ENCODE measurements at places on chromosomes 6 and 20. TPM values are rescaled to one million over a fixed set of nuclear protein-coding genes. Genes with fewer than 3 reads are reported as not detected.
A peak's percentile ranks its signal among the peaks of the same experiment; 100 is the strongest.

PRR18 gene
- not detected for total RNA-seq

VWA7 gene
- total RNA-seq, result 4.7 TPM

GPSM3 gene
- 240 TPM for total RNA-seq

TMEM217 gene
- 0.75 TPM for total RNA-seq

GHRH gene
- total RNA-seq, result not detected

SLC17A9 gene
- total RNA-seq, result 23.8 TPM

BPI gene
- total RNA-seq, result not detected

C6orf163 gene
- total RNA-seq, result 2.3 TPM

DNA sequence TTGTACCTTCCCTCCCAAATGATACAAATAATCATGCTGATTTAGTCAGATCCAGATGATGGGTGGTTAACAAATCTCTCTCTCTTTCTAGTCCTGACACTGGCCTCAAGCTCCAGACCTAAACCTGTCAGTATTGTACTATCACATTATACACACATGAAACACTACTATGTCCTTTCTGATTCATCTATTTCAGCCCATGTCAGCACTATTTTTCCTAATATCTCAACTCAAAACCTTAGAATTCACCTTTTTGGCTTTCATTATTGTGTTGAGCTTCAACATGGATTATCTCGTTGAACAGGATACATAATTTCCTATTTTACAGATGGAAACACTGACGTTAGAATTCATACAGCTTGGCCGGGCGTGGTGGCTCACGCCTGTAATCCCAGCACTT lies 3.5 kb downstream of the PIGU start:
- H3K36me3 ChIP-seq, result no peaks in the 10 kb centered on the region
- H3K27me3 ChIP-seq, result no peaks in the 10 kb centered on the region
- no peak overlapping the region for H3K27ac ChIP-seq
- H3K4me1 ChIP-seq, result peaks cover 9% of the 10 kb centered on the region
- no peak overlapping the region for H3K4me3 ChIP-seq

DNA sequence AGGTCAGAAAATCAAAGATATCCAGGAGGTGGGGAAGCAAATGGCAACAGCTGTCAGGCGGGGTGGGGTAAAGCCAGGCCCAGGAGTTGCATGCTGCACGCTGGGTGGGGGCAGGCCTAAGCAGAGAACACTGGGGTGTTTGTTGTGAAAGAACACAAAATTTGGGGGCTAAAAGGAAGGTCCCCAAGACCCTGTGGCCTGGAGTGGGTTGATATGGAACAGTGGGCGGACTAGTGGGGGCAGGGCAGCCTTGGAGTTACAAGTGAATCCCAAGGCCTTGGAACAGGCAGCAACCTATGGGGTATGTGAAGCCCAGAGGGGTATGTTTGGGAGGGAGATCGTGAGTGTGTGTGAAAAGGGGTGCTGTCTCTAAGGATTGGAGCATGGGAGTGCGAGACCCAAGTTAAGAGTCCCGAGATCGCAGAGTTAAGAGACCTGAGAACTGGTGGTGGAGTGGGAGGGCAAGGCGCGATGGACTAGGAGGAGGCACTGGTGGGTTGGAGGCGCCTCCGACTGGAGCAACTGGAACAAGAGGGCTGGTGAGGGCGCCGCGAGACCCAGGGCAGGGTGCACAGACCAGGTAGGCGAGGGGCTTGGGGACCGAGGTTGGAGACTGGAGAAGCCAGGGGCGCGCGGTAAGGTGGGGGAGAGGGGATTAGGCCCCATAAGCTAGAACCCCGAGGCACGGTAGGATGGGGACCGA lies 658 bp downstream of the CUL7 start:
- peaks cover 22% of the 10 kb centered on the region for H3K4me1 ChIP-seq
- peaks cover 15% of the 10 kb centered on the region for H3K36me3 ChIP-seq
- H3K27me3 ChIP-seq, result no peaks in the 10 kb centered on the region
- no peak for DNase-seq
- peak overlapping the region; percentile 83 for H3K27ac ChIP-seq

GRCh38 chr20:31746068-31746878 lies 7.2 kb downstream of the TPX2 start:
- H3K4me3 ChIP-seq, result no peak overlapping the region
- H3K27me3 ChIP-seq, result no peaks in the 10 kb centered on the region
- H3K27ac ChIP-seq, result no peak overlapping the region
- H3K4me1 ChIP-seq, result no peaks in the 10 kb centered on the region
- H3K36me3 ChIP-seq, result no peaks in the 10 kb centered on the region

DNA sequence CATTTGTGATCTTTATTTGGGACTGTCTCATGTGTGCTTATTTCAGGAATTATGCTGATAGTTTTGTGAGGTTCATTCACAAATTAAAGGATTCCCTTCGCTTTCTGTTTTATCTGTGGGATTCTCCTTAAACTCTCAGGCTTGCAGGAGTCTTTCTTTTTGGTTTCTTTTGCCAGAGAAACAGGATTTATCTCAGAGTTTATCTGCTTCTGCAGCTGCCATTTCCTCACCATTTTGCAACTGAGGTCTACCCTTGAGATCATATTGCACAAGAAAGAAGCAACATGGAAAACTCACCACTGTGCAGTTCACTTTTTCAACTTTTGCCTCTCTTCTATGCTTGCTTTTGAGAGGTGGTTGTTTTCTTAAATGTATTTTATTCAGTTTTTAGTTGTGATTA lies 201.0 kb downstream of the PRL start:
- no peaks in the 10 kb centered on the region for H3K36me3 ChIP-seq
- H3K27me3 ChIP-seq, result no peaks in the 10 kb centered on the region
- no peak overlapping the region for H3K27ac ChIP-seq
- no peak overlapping the region for H3K4me3 ChIP-seq
- H3K4me1 ChIP-seq, result no peaks in the 10 kb centered on the region

DNA sequence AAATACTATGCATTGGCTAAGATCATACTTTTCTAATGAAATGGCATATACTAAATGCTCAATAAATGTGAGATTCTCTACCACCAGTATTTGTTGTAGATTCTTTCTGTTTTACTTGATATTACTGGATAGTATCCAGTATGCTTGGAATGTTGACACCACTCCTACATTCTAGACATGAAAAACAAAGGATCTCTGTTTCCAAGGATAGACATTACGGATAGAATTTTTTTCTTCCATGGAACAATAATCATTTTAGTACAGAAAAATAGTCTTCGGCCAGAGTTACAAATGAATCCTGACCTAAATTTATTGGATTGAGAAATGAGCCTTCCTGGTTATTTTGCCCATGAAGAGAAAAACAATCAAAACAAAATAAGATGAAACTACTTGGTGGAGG lies 258.2 kb upstream of the NT5E start:
- no peak overlapping the region for H3K27ac ChIP-seq
- H3K4me3 ChIP-seq, result no peak overlapping the region
- no peaks in the 10 kb centered on the region for H3K36me3 ChIP-seq
- no peaks in the 10 kb centered on the region for H3K27me3 ChIP-seq
- no peaks in the 10 kb centered on the region for H3K4me1 ChIP-seq
- no peak for DNase-seq

DNA sequence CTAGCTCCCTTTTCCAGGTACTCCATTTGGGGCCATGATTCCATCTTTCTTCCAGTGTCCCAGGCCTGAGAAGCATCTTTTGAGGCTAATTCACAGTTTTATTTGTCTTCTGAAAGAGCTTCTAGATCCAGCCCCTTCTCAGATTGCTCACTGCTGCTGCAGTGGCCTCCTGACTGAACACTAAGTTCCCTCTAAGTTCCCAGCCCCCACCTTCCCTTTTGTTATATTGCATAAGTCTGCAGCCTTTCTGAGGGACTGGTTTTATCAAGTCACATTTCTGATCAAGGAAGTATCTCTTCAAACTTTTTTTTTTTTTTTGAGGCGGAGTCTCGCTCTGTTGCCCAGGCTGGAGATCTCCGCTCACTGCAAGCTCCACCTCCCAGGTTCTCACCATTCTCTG lies 10.7 kb downstream of the MAPRE1 start:
- no peak overlapping the region for H3K27ac ChIP-seq
- H3K36me3 ChIP-seq, result peaks cover 22% of the 10 kb centered on the region
- peaks cover 14% of the 10 kb centered on the region for H3K4me1 ChIP-seq
- no peak for DNase-seq
- H3K4me3 ChIP-seq, result no peak overlapping the region

DNA sequence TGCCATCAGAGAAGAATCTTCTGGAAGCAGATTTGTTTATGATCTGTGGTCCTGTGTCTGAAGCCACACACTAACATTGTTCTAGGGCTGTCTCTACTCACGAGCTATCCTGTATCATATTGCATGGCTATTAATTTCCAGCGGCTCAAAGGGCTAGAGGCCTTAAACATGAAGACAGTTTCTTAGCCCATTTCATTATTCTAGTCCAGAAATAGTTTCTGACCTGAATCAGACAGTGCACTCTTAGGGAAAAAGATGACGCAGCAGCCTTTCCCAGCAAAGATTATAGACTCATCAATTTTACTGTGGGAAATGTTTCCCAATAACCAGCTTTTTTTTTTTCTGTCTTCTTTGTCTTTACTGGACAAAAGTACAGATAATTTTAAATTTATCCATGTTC lies 105.3 kb upstream of the SUPT3H start:
- H3K4me1 ChIP-seq, result peaks cover 3% of the 10 kb centered on the region
- H3K4me3 ChIP-seq, result no peak overlapping the region
- no peak overlapping the region for H3K27ac ChIP-seq
- H3K36me3 ChIP-seq, result no peaks in the 10 kb centered on the region

DNA sequence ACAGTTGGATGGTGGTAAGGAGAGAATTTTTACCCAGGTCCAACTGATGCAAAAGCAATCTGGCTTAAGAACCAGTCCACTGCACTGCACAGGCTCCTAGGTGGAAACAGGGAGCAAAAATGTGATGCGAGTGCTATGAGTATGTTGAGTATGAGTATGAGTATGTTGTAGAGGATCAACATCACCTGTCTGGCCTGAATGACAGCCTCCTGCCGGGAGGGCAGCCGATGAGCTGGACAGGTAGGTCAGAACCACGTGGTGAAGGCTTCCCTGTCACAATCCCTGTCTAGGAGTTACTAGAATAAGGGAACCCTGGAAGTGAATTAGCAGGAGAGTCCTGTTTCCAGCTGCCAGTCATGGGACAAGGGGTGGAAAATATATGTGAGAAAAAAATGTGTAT lies 44.3 kb upstream of the SNX9 start:
- H3K4me3 ChIP-seq, result no peak overlapping the region
- no peak overlapping the region for H3K27ac ChIP-seq
- no peaks in the 10 kb centered on the region for H3K36me3 ChIP-seq
- no peaks in the 10 kb centered on the region for H3K27me3 ChIP-seq
- no peaks in the 10 kb centered on the region for H3K4me1 ChIP-seq

GRCh38 chr6:131206463-131207251 lies 71.4 kb downstream of the AKAP7 start:
- no peak overlapping the region for H3K4me3 ChIP-seq
- no peaks in the 10 kb centered on the region for H3K36me3 ChIP-seq
- DNase-seq, result no peak
- H3K27ac ChIP-seq, result no peak overlapping the region
- H3K4me1 ChIP-seq, result no peaks in the 10 kb centered on the region

- DNase-seq, result no peak
- H3K36me3 ChIP-seq, result no peaks in the 10 kb centered on the region
- H3K27ac ChIP-seq, result no peak overlapping the region
- H3K27me3 ChIP-seq, result no peaks in the 10 kb centered on the region
Observed at GRCh38 chr6:126812651-126813050, 305.8 kb upstream of the RSPO3 start.

DNA sequence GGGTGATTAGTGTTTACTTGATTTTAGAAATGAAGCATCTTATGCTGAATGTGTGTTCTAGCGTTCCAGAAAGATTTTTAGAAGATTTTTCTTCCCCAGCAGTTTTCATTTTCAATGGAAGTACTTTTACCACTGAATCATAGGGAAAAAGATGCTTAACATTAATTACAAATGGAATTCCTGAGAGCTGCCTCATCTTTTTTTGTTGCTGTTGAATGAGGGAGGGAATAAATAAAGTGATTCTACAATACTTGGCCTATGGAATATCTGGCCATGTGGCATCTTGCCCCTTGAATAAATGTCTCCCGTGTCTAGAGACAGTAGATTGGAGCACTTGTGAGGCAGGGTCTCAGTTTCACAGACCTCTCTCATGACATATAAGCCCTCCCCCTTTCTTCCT lies 44.1 kb upstream of the SLC22A1 start:
- H3K4me3 ChIP-seq, result no peak overlapping the region
- H3K36me3 ChIP-seq, result peaks cover 91% of the 10 kb centered on the region
- DNase-seq, result no peak
- H3K27me3 ChIP-seq, result no peaks in the 10 kb centered on the region
- H3K27ac ChIP-seq, result no peak overlapping the region

DNA sequence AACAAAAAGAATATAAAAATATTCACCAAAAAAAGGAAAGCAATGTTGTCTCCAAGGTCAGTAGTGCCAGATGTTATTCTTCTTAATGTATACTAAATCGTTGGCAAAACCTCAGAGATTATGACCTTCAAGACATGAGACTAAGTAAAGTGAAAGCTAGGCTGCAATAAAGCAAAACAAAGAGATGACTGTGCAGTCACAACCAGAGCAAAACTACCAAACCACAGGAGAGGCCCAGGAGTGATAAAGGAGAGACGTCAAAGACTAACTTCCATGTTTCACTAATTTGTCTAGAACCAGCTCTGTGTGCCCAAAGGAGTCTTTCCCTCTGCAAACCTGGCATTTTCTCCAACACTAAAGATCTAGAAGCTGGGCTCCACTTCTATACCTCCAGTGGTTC lies 155.9 kb upstream of the POU3F2 start:
- H3K4me3 ChIP-seq, result no peak overlapping the region
- H3K36me3 ChIP-seq, result no peaks in the 10 kb centered on the region
- no peaks in the 10 kb centered on the region for H3K27me3 ChIP-seq

DNA sequence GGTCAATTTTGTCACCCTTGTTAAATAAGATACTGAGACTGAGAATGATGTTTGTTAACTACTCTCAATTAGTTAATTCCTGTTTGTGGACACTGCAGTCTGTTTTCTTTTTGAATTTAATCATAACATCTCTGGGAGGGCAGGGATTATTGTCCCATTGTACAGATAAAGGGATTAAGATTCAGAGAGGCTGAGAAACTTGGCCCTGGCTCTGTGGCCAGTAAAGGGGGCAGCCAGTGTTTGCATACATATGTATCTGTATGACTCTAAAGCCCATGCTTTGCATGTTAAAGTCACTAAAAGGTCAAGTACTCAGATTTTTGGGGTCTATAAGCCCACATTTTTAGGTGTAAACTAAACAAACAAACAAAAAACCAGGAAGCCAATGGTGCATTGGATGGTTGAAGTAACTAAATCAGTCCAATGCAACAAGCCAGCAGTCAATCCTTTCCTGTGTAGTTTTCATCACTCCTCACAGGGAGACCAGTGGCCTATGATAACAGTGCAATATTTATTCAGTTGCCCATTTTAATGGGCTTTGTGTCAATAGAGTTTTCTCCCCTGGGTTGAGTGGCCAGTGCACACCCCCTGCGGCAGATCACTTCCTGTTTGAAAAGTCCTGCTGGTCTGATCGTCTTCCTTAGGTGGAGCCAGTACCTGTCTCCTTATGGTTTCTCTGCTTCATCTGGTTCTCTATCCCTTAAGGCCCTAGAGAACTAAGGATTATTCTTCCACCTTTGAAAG lies 106.7 kb downstream of the SLX4IP start:
- DNase-seq, result no peak
- H3K36me3 ChIP-seq, result no peaks in the 10 kb centered on the region
- H3K4me3 ChIP-seq, result no peak overlapping the region

- DNase-seq, result peak; percentile 74
- H3K27me3 ChIP-seq, result no peaks in the 10 kb centered on the region
- H3K36me3 ChIP-seq, result peaks cover 52% of the 10 kb centered on the region
- no peak overlapping the region for H3K4me3 ChIP-seq
- peaks cover 13% of the 10 kb centered on the region for H3K4me1 ChIP-seq
Observed at GRCh38 chr6:37483917-37484785, 15.5 kb downstream of the CCDC167 start.

All from natural killer cell (primary cell).